ENCODE measurements at places on chromosomes 16 and 17. TPM values are rescaled to one million over a fixed set of nuclear protein-coding genes. Genes with fewer than 3 reads are reported as not detected.

DNA sequence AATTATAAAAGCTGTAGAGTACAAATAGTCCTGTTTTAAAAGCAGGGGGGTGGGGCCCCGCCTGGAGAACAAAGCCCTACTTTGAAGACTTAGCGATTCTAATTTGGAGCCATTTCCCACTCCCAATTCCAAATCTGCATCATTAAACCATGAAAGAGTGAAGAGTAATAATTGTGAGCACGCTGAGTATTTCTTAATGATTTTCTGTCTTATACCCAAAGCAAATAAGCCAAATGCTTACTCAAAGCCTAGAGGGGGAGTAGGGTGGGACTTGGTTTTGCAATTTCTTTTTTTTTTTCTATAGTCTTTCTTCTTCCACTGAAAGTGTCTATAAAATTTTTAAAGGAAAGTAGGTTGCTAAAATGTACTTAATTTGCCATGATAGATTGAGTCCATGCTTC is 470.1 kb downstream of the TOX3 start:
- H3K27me3 ChIP-seq, result no peaks in the 10 kb centered on the region
- no peak overlapping the region for H3K4me3 ChIP-seq

DNA sequence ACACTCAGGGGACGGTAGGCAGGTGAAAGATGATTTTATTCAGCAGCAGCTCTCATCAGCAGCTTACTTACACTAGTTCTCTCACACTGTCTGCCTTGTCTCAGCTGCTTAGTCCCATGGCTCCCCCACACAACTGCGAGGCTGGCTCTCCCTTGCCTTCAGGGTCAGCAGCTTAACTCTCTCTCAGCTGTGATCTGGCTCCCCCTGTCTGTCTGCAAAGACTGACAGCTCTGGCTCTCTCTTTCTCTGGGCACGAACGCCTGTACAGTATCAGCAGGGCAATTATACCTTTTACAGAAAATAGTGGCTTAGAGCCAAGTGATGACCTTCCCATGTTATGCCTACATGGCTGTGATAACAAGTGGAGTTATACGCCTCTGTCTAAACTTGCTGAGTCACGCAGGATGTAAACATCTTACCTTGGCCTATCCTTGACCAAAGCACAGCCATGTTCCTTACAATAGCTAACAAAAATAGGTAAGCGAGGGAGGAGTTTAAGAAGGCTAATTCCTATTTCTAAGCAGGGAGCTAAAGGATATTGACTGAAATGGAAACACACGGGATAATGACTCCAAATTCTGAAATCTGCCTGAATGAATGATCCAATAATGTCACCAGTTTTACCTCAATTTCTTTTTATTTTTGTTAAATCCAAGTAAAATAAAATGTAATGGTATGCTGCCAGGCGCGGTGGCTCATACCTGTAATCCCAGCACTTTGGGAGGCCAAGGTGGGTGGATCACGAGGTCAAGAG is 1.1 kb upstream of the NDUFAB1 start:
- H3K4me3 ChIP-seq, result no peak overlapping the region
- no peak overlapping the region for H3K27ac ChIP-seq
- no peaks in the 10 kb centered on the region for H3K4me1 ChIP-seq
- H3K27me3 ChIP-seq, result no peaks in the 10 kb centered on the region
- DNase-seq, result no peak

DNA sequence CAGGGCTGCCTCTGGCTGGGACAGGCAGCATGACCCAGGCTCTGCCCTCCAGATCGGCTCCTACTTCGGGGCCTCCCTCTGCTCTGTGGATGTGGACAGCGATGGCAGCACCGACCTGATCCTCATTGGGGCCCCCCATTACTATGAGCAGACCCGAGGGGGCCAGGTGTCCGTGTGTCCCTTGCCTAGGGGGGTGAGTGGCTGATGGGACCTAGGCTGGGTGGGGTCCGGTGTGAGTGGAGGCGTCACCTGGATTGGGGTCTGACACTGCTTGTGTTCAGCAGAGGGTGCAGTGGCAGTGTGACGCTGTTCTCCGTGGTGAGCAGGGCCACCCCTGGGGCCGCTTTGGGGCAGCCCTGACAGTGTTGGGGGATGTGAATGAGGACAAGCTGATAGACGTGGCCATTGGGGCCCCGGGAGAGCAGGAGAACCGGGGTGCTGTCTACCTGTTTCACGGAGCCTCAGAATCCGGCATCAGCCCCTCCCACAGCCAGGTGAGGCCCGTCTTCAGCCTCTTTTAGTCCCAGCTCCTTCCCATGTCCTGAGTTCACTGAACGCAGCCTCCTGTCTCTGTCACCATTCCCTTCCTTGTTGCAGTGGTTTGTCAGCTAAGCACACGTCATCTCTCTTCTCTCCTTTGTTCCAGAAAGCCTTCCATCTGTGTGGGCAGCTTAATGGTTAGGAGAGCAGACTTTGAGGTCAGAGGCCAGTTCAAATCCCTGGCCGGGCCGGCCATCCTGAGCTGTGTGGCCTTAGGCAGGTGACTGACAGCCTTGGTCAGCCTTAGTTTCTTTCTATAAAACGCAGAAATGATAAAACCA is 16.9 kb downstream of the COX6A2 start:
- no peak overlapping the region for H3K27ac ChIP-seq
- no peaks in the 10 kb centered on the region for H3K27me3 ChIP-seq
- no peaks in the 10 kb centered on the region for H3K36me3 ChIP-seq
- no peak overlapping the region for H3K4me3 ChIP-seq
- no peak for DNase-seq

WNK4 gene
- total RNA-seq, result 0.40 TPM

GRCh38 chr16:29014561-29015069 is 29.8 kb downstream of the LAT start:
- no peak overlapping the region for H3K4me3 ChIP-seq
- DNase-seq, result no peak
- no peaks in the 10 kb centered on the region for H3K27me3 ChIP-seq
- no peak overlapping the region for H3K27ac ChIP-seq

DNA sequence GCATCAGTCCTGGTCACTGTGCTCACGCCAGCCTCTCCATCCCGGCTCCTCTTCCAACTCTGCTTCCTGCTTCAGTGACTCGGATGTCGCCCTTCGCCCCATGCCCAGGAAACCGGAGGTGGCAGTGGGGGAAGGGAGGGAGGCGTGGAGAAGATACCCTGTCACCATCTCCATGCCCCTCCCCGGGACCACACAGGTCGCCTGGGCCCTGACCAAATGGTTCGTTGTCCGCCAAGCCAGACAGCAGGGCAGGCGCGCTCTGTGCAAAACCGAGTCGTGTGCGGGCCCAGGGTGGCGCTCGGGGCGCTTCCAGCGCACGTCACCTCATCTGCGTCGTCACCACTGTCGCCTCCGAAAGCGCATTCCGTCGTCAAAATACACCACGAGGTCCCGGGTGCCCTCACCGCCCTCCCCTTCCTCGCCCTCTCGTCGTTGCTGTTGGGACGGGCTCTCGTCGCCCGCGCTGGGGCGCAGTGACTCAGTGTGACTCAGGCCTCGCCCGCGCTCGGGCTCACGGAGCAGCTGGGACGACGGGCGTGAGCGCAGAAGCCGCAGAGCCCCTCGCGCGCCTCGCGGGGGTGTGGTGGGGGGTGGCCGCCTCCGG is 39.2 kb downstream of the ZNF778 start:
- H3K27me3 ChIP-seq, result peaks cover 4% of the 10 kb centered on the region
- H3K27ac ChIP-seq, result peak overlapping the region; percentile 71
- H3K4me1 ChIP-seq, result peaks cover 11% of the 10 kb centered on the region
- no peaks in the 10 kb centered on the region for H3K36me3 ChIP-seq
- peak overlapping the region; percentile 41 for H3K4me3 ChIP-seq

DNA sequence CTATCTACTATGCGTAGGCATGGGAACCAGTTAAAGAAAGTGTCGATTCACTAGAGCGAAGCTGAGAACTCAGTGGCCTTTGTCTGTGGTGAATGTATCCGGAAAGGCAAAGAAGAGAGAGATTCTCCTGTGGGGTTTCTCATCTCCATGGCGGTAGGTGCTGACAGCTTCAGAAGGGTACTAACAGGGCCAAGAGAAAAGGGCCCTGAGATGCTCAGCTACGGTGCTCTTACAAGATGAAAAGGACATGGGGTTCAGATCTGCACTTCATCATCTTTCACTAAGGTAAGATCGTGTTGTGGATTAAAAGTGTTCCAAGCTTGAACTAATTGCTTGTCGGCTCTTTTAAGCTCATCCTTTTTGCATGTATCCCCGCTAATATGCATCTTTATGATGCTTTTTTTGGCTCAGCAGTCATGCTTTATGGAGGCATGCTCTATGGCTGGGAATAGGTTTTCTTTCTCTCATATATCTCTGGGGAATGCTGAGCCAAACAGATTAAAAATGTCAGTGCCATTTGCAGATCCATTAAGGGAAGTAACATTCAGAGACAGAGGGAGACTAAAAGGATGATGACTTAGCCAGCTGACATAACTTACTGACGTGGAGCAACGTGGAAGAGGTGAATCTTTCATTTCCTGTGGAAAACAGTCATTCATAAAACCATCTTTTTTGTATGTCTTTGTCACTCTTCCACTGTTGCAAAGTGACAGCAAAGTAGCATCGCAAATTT is 29.9 kb downstream of the KCNJ16 start:
- no peaks in the 10 kb centered on the region for H3K36me3 ChIP-seq
- H3K27ac ChIP-seq, result no peak overlapping the region
- no peaks in the 10 kb centered on the region for H3K4me1 ChIP-seq
- H3K4me3 ChIP-seq, result no peak overlapping the region
- no peaks in the 10 kb centered on the region for H3K27me3 ChIP-seq

- H3K4me3 ChIP-seq, result no peak overlapping the region
- no peaks in the 10 kb centered on the region for H3K27me3 ChIP-seq
- no peaks in the 10 kb centered on the region for H3K4me1 ChIP-seq
- H3K27ac ChIP-seq, result no peak overlapping the region
- peak; percentile 20 for DNase-seq
Measured at GRCh38 chr16:73616770-73617169, 568.8 kb upstream of the ZFHX3 start.
